DMS 273 treated with DMSO at 0.1 percent for 48 hours (cell line): ENCODE measurements at places on chromosomes 11 and 22.

GRCh38 chr11:65416341-65416824 lies 6.2 kb upstream of the NEAT1 start:
- no peak for DNase-seq

DNA sequence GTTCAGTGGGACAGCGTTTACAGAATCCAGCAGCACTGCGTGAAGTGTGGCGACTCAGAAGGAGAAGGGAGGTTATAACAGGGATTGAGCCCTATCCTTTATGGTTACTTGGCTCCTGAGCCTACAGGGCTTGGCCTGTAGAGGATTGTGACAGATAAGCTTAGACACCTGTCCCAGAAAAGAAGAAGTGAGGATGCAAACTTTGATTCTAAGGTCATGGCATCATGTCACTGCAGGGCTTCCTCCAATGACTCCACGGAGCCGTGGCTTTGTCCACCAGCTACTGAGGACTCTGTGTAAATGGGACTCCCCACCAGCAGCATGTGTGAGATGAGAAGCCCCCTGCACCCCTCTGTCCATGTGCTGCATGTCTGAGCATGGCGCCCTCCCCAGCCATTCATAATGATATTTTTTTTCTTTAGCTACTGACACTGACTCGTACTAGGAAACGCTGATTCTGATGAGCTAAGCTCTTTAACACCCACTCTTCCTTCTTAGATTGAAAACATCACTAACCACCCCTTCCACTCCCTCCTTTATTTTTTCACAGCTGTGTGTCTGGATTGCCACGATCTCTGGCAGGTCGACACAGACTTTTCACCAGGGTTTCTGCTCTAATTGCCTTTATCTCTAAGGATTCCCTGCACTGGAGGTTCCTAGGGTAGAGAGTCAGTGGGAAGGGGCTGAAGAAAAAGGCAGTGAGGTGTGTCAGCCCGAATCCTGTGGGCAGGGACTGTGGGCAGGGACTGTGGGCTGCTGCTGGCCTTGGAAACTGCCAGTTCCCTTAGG lies 65.5 kb upstream of the TTC12 start:
- no peak for DNase-seq

DNA sequence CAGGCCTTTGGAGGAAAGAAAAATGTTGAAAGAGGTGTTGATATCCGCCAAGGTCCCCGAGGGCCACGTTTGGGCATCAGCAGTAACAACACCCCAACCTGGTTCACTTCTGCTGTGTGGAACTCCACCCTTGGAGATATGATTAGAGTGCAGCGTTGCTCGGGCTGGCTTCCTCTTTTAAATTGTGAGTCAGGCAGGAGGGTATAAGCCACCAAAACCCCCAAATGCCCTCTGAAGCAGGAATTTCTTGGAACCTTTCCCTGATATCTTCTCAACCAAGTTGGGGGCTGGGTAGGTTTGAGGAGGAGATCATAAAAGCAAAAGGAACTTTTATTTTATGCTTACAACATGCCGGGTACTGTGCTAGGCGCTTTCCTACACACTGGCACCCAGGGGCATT lies 6.4 kb upstream of the C11orf96 start:
- no peak for DNase-seq

GRCh38 chr11:1130276-1131032 lies 27.3 kb upstream of the MUC5AC start:
- DNase-seq: no peak

DNA sequence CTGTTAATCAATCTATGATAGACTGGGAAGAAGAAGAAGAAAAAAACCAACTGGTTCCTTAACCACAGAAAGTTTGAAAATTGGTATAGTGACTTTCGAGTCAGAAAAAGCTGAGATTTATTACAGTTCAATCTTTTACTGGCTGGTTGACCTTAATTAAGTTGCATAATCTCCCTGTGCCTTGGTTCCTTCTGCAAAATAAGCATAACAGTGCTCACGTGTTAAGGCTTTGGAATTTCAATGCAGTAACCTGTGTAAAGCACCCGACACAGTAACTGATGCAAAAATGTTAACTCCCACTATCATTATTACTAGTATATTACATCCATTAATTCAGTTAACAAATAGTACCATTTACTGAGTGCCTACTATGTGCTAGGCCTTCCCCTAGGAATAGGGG lies 22.6 kb upstream of the E2F8 start:
- DNase-seq: no peak

DNA sequence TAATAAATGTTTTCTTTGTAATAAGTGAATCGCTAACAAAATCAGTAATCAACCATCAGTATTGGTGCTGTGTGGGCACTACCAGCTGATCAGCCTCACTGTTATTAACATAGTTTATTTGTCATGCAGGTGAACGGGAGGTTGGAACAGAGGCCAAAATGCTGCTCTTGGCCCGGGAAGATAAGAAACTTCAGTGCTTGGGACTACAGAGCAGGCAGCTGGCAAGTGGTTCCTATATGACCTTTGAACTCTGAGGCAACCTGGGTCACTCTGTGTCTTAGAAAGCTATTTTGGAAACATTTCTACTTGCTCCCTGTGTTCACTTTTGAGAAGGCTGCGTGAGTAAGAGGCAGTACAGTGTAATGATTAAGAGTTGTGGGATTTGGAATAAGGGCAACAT lies 36.5 kb upstream of the DNAJB13 start:
- no peak for DNase-seq

GRCh38 chr11:27401280-27401832 lies 38.3 kb upstream of the CCDC34 start:
- DNase-seq: no peak

DNA sequence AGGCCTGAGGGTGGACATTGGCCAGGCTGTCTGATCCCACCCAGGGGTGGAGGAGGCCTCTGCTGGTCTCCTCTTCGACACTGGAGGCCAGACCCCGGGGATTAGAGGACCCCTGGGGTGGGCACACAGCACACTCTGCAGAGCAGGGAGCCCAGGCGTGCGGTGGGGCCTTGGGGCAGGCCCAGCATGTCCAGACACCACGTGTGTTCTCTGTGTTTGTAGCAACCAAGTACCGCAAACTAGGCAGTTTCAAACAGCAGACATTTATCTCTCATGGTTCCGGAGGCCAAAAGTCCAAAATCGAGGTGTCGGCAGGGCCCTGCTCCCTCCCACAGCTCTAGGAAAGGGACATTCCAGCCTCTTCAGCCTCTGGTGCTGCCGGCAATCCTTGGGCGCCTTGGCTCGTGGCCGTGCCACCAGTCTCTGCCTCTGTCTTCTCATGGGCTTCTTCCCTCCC lies 1.5 kb downstream of the PANX2 start:
- no peak for DNase-seq

DNA sequence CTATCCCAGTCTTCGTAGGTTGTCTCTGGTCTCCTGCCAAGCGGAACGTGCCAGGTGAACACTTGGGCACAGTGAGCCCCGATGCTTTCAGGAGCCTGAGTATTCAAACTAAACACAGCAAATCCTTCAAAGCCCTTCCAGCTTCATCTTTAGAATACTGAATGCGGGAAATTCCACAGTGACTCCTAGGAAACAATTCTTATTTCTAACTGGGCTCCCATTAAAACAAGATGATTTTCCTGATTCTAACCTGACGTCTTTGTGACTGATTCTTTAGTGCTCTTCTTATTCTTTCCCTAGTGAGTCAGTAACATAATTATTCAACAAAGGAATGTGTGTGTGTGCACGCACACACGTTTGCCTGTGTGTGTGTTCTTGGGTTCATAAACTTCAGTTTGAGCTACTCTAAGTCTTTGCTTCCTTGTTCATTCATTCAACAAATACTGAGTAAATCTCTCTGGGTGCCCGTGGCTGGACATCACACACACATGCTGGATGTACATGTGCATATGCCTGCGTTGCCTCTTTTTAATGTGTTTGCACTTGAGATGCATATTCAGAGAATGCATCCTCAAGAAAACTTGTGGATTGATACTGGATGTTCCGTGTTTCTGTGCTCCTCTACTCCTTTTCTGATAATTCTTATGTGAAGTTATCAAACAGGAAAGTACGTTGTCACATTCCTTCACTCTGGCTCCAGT lies 134.5 kb downstream of the WNT7B start:
- DNase-seq: no peak

GRCh38 chr22:32539631-32540421 lies 65.2 kb downstream of the FBXO7 start:
- no peak for DNase-seq

- DNase-seq: no peak
Observed at GRCh38 chr11:118476676-118477075, 40.4 kb downstream of the KMT2A start.

DNA sequence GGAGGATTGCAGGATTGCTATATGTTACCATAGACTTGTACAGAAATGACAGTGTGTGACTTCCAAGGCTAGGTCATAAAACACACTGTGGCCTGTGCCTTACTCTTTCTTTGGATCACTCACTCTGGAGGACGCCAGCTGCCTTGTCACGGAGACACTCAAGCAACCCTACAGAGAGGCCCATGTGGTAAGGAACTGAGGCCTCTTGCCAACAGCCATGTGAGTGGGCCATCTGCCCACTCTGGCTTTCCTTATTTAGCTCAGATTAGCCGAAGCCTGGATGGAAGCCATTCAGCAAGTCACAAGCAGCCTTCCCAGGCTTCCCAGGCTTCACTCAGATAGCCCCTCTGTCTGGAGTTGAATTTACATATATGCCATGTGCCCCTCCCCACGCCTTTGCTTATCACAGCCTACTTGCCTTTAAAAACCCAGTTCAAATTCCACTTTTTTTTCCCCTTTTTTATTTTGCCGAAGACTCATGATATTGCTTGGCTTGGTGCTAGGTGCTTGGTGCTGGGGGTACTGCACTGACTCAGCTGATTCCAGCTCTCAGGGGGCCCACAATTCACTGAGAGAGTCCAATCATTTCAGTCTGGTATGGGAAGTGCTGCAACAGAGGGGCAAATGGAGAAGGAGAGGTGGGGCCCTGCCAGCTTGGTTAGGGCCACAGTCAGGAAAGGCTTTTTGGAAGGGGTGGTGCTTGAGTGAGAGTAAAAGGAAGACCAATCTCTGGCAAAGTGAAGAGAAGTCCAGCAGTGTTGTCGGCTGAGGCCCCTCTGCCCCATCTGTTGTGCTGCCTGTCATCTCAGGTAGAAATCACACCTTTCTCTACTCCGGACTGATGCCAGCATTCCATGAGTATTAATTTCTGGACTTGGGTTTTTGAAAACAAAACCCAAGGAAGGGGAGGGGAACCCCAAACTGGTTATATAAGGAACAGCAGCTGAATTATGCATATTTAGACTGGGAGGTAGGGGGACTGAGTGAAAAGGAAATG lies 14.5 kb upstream of the P4HA3 start:
- peak; percentile 73 for DNase-seq

DNA sequence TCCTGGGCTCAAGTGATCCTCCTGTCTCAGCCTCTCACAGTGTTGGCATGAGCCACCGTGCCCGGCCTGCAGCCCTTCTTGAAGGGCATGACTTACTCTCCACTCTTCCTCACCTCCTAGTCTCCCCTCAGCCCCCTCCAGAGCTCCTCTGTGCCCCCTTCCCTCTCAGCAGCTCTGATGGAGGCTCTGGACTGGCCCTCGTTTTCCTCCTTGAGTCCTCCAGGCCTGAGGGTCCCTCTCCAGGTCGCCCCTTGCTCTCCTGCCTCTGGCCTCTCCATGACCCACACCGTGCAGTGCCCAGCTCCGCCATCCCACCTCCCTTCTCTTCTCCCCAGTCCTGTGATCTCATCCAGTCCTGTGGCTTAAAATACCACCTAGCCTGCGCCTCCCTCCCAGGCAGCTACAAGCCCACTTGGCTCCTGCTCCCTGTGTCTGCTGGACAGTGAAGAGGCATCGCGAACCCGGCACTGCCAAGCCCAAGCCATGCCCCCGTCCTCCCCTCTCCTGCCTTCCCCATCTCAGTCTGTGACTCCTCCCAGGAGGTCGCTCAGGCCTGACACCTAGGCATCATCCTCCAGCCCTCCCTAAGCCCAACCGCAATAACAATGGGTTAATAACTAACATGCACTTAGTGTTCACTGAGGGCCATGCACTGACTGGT lies 11.9 kb downstream of the KCNJ4 start:
- DNase-seq: no peak

GRCh38 chr11:114311946-114312345 lies 15.7 kb downstream of the NNMT start:
- no peak for DNase-seq

DNA sequence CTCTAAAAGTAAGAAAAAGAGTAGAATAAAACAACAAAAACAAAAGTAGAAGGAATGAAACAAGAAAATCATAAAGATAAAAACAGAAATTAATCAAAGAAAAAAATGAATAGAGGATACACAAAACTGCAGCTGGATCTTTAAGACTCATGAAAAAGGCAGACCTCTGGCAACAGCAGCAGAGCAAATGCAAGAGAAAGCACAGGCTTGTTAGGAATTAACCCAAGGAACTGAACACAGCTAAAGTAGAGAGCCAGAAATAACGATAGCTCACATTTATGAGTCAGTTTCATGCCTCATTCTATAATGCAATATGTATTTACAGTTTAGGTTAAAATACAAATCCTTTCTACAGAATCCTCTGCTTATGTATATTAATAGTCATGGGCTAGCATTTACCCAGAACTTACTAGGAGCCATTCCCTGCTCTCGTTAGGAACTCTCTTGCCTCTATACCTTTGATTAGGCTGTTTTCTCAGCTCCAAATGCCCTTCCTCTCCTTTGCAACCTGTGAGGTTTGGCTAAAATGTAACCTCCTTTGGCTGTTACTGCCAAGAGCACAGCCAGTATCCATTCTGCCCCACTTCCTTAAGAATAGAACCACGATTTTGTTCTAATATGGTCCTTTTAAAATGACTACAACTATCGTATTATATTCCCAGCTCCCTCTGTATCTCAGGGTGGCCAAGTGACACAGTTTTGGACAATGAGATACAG lies 38.3 kb upstream of the NFAM1 start:
- no peak for DNase-seq

DNA sequence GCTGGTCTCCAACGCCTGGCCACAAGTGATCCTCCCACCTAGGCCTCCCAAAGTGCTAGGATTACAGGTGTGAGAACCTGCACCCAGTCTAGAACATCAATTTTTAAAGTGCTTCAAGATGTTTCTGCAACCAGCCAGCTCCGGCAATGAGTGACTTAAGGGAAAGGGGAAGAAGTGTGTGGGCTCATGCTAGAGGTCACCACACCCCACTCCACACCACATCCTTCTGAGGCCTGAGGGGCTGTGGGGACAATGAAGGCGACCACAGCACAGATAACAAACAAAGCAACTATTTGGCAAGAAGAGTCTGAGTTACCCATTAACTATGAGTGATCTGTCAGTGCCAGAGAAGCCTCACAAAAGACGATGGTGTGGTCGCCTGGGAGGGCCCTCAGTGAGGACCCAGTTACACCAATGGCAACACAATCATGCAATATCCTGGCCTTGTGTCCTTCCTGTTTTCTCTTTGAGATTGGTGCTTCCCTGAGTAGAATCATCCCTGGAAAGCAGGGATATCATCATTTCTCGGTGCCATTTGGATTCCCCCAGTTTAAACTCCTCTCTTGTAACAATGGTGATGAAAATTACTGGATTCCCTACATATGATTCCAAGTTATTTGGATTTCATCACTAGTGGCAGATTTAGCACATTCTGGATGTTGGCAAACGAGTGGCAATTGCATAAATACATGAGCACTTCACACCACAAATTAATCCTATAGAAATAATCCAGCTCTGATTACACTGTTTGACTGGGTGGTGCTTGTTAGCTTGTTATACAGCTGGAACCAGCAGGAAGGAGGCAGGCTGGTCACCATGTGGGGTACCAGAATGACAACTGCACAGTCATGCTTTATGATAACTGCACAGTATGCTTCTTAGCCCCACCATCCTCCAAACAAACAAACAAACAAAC lies 18.4 kb downstream of the ABTB2 start:
- DNase-seq: no peak
